ENCODE measurements at places on chromosomes 11 and 22. TPM values are rescaled to one million over a fixed set of nuclear protein-coding genes. Genes with fewer than 3 reads are reported as not detected.

VPREB1 gene
- not detected for total RNA-seq

TPBGL gene
- total RNA-seq = not detected

MS4A15 gene
- total RNA-seq = not detected

PRODH gene
- 9.1 TPM for total RNA-seq

TPST2 gene
- total RNA-seq = 27.1 TPM

NECTIN1 gene
- total RNA-seq = 20.6 TPM

SHISA8 gene
- total RNA-seq = 10.2 TPM

SYT8 gene
- not detected for total RNA-seq

OSBP2 gene
- total RNA-seq = 16.0 TPM

- DNase-seq = no peak
Observed at GRCh38 chr22:43205261-43205691, 18.3 kb upstream of the TTLL12 start.

GRCh38 chr11:107716884-107717532 is 5.2 kb upstream of the SLN start:
- DNase-seq = no peak

DNA sequence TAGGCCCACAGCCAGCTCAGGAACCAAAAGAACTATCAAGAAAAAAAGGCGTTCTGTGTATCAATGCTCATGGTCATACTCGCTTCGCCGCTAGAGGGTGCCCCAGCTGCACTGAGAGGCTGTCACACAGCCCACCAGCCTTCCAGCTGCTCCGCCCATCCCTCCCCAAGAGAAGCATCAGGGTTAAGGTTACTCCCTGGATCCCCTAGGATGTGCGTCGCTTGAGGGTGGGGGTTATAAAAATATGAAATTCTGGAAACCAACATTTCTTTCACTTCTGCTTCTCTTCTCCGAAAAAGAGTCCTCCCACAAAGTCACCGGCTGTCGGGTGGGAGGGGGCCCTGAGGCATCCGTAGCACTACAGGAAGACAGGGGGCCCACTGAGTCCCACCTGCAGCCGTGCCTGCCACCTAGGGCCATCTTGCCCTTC is 1.7 kb downstream of the CBX6 start:
- DNase-seq = peak; percentile 94

GRCh38 chr22:39943337-39943736 is 16.9 kb upstream of the TMA7B start:
- no peak for DNase-seq

- no peak for DNase-seq
Observed at GRCh38 chr11:26018336-26018735, 313.6 kb upstream of the ANO3 start.

- DNase-seq = peak; percentile 89
Observed at GRCh38 chr11:116791002-116791812, 472 bp downstream of the APOA5 start.

DNA sequence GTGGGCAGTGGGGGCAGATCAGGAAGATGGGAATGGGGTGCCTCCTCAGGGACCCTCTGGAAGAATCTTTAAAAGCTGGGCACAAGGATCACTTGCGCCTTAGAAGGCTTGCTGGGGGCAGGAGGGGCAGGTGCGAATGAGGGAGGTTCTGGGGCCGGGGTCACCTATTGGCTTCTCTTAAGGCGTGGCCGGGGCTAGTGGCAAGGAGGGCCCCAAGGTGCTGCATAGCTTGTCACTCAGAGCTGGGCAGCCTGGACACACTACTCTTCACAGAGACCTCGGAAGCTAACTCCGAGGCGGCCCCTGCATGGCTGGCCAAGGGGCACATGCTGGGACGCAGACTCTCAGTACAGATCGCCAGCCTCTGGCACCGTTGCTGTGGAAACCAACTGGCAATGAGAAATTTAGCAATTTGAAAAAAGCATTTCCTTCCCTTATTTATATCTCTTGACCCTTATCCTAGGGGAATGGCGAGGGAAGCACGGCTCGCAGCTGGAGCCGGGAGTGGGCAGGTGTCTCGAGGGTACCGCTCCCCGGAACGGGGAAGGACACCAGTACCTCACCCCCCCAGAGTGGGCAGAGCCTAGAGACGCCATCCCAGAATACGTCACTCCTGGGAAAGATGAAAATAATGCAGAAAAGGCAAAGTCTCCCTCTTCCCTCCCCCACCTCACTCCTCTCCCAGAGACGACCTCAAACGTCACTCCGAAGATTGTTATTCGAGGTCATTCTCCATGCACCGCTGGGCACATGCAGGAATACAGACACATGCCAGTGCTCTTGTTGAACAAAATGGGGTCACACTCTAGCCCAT is 188.1 kb downstream of the CTTN start:
- DNase-seq = peak; percentile 15

DNA sequence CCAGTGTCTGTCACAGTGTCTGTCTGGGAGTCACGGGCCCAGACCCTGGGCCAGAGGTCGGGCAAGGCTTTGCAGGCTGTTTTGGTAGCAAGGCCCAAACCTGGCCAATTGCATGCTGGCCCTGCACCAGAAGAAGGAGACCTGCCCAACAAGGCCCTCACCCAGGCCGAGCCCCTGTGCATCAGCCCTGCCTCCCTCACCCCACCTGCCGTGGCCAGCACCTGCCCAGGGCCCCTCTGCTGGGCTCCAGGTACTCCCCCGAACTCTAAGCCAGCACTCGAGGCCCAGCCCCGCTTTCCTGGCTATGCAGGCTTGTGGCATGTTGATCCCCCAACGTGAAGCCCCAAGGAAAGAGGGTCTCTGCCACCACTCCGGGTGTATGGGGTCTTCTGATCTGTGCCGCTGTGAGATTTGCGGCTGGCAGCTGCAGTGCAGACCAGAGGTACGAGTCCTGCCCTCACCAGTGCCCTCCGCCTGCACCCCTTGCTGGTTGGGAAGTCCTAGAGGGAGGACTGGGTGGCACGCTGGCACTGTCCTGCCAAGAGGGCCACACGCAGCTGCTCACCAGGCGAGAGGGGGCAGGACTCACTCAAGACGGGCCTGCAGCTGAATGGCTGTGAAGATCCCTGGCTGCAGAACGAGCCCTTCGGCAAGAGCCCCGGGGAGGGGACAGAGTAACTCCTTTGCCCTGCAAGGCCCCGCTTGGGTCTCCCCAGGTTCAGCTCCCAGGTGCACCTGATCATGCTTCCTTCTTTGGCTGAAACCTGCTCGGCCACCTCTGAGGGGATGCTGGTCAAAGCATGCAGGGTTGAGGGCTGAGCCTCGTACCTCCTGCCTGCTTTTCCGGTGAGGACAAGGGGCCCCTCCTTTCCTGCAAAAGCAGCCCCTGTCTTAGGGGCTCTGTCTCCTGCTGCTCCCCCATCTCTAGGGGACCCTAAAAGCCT is 6.7 kb upstream of the SEPTIN5 start:
- DNase-seq = no peak

DNA sequence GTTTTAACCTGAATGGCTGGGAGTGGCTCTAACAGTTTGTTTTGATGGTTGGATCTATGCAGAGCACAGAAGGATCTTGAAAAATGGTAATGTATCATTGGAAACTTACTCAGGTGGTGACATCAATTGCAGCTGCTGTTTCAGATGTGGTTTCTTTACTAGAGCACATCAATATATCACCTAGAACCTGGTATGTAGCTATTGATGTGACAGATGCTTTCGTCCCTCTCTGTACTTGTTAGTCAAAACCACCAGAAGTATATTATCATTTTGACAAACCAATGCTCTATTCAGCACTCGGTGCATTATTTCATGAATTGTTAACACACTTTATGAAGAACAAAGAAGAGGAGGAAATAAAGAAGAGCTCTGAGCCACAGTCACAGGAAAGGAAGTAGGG is 26.6 kb upstream of the SCN3B start:
- no peak for DNase-seq

DNA sequence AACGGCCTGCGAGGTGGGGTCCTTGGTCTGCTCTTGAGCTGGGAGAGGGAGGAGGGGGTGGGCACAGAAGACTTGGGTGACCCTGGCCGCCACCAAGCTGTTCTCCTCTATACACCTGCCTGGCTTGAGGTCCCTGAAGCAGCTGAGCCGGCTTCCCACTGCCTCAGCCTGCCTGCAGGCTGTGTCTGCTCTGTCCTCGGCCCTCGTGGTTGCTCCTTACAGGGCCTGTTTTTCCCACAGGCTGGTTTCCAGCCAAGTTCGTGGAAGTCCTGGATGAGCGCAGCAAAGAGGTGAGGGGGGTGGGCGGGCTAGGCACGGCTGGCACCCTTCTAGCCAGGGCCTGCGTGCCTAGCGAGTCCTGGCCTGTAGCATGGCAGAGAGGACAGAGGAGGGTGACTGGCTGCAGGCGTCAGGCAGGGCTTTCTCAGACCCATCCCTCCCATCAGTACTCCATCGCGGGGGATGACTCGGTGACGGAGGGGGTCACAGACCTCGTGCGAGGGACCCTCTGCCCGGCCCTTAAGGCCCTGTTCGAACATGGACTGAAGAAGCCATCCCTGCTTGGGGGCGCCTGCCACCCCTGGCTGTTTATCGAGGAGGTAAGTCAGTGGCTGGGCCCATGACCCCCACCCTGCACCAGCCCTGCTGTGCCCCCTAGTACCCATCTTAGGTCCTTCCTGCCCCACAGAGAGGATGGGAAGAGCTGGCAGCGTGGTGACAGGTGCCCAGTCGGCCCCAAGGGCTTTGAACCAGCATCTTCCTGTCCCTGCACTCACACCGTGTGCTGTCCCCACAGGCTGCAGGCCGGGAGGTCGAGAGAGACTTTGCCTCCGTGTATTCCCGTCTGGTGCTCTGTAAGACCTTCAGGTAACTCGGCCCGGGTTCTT is 37.7 kb downstream of the SGSM3 start:
- no peak for DNase-seq

GRCh38 chr11:102177126-102177525 is 66.9 kb downstream of the YAP1 start:
- DNase-seq = no peak

GRCh38 chr11:17462940-17463339 is 13.7 kb downstream of the ABCC8 start:
- no peak for DNase-seq

All from left ventricle myocardium superior (tissue), 1 donor.